Keratinocyte (primary cell): ENCODE measurements at places on chromosomes 2 and 18.

DNA sequence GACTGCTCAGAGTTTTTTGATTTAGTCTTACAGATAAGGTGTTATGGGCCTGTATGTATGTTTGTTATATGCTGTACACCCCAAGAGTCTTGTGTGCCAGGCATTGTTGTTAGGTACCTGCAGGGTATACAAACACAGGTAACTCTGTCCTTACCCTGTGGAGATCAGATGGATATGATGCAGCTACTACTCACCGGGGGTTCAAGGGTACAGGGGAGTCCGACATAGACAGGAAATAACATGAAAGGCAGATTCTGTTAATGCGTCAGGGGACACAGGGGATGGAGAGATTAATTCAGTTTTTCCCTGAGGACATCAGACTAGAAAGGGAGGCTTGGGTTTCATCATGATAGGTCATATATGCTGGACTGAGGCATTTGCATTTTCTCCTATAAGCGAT lies 31.3 kb downstream of the TRAK2 start:
- H3K4me3 ChIP-seq, result no peak overlapping the region
- H3K27me3 ChIP-seq, result no peaks in the 10 kb centered on the region
- H3K27ac ChIP-seq, result no peak overlapping the region
- peaks cover 15% of the 10 kb centered on the region for H3K4me1 ChIP-seq

DNA sequence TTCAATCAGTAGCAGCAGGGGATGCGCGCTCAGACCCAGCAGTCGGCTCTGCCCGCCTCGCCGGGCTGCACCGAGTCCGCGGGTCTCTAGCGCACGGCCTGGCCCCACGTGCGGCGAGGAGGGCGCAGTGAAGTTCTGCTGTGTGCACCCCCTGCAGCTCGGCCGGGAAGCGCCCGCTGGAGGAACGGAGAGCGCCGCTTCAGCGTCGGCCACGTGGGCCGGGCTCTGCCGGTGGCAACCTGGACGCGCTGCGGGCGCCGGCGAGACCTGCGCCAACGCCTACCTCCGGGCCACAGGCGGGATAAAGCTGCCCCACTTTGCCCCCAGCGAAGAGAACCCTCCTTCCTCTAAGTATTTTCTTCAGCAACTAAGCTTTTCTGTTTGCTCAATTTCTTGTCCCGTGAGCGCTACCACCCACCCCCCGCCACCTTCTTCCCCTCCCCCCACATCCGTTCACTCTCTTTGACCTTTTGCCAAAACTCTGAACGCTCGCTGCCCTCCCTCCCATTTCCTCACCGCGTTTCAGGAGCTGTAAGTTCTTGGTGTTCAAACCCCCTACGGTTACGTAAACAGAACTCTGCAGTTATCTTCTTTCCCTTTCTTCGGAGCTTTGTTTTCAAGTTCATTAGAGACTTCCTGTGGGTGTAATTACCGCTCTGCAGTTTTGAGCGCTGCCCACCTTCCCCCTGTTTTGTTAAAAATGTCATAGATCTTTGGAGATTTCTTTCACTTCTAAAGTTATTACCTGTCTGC lies 42.6 kb upstream of the EDAR start:
- no peak overlapping the region for H3K27ac ChIP-seq
- H3K4me3 ChIP-seq, result peak overlapping the region; percentile 33
- H3K36me3 ChIP-seq, result no peaks in the 10 kb centered on the region
- peaks cover 3% of the 10 kb centered on the region for H3K4me1 ChIP-seq
- DNase-seq, result no peak

DNA sequence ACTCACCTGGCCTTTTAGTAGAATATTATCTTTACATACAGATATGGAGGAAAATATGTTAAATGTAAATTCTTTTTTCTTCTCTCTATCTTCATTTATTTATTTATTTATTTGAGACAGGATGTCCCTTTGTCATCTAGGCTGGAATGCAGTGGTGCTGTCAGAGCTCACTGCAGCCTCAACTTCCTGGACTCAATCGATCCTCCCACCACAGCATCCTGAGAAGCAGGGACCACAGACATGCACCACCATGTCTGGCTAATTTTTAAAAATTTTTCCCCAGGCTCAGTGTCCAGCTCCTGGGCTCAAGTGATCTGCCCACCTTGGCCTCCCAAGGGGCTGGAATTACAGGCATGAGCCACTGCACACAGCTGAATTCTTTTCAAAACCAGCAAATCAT lies 20.3 kb downstream of the KYNU start:
- H3K27me3 ChIP-seq, result no peaks in the 10 kb centered on the region
- no peak overlapping the region for H3K4me3 ChIP-seq
- no peak overlapping the region for H3K27ac ChIP-seq

GRCh38 chr2:197615016-197615652 lies 60.3 kb downstream of the RFTN2 start:
- DNase-seq, result peak; percentile 58
- H3K27ac ChIP-seq, result no peak overlapping the region
- peaks cover 15% of the 10 kb centered on the region for H3K4me1 ChIP-seq
- H3K36me3 ChIP-seq, result no peaks in the 10 kb centered on the region

DNA sequence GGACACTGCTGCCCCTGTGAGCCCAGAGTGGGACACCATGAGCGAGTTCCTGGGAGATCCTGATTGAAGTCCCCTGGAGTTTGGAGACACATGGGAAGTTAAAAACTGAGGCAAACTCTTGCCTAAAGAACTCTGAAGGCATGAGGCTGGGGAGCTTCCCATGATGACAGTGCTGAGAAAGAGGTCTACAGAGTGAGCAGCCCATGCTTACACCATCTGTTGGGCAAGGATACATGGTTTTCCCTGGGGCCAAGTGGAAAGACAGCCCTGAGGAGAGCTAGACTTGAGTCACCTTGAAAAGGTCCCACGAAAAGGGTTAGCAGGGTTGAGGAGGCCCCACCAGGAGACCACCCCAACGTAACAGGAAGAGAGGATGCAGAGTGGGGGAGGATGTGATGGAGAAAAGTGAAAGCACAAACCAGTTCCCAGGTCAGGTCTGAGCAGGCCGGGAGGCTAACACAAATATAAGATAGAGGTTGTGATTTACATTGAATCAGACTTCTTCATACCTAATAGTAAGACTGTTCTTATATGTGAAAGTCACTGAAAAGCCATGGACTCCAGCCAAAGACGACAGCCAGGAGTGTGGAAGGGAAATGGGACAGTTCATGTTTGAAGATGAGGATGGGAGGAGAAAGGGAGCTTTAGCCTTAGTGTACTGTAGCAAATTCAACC lies 13.5 kb upstream of the FEZ2 start:
- DNase-seq, result no peak
- H3K4me1 ChIP-seq, result peaks cover 7% of the 10 kb centered on the region
- H3K4me3 ChIP-seq, result no peak overlapping the region
- H3K27me3 ChIP-seq, result no peaks in the 10 kb centered on the region
- H3K27ac ChIP-seq, result no peak overlapping the region
- no peaks in the 10 kb centered on the region for H3K36me3 ChIP-seq
